SHP77 (cell line): ENCODE measurements at places on chromosomes 4 and X.

- DNase-seq, result no peak
These were observed 44.9 kb downstream of the CLNK start for GRCh38 chr4:10639664-10640063.

DNA sequence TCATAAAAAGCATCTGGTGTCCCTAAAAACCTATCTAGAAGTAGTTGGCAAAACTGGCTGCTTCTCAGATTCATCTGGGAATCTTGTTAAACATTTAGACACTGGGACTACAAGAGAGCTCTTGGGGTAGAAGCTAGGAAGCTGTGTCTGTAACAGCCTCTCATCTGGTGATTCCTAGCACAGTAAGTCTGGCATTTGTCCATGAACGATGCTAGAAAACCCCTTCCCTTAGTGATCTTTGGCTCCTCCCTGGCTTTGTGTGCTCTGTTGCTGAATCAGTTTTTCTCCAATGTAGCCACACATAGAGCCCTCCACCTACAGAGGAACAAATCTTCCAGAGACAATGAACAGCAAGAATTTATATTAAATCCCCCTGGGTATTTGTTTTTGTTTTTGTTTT, 951.7 kb upstream of the LCORL start:
- DNase-seq, result no peak

DNA sequence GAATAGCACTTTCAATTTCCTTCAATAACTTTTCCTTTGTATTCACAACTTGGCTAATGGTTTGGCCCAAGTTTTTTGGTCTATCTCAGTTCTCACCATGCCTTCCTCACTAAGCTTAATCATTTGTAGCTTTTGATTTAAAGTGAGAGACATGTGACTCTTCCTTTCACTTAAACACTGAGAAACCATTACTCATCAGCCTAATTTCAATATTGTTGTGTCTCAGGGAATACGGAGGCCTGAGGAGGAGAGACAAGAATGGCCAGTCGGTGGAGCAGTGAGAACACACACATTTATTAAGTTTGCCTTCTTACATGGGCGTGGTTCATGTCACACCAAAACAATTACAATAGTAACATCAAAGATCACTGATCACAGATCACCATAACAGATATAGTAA, 56.7 kb downstream of the TSPAN5 start:
- DNase-seq, result no peak

DNA sequence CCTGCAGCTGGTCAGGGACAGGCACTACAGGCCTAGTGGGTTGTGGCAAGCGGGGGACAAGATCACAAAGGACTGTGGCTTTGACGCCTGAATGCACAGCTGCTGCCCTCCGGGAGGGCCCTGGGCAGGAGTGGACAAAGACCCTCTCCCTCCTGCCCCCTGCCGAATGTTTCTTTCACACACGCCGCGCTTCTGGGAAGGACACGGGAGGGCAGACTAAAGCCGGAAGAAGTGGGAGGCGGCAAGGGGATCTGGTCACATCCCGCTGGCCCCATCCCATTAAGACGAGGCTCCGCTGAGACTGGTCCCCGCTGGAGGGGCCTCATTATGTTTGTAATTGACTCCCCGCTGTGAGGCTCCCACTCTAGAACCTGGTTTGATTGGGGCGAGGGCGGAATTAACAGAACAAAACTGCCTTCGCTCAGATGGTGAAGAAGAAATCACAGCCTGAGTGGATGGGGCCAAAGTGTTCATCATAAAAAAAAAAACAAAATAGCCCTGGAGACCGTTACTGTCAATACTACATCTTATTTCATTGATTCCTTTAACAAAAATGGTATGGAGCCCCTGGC, 37.8 kb upstream of the PSAPL1 start:
- DNase-seq, result no peak

DNA sequence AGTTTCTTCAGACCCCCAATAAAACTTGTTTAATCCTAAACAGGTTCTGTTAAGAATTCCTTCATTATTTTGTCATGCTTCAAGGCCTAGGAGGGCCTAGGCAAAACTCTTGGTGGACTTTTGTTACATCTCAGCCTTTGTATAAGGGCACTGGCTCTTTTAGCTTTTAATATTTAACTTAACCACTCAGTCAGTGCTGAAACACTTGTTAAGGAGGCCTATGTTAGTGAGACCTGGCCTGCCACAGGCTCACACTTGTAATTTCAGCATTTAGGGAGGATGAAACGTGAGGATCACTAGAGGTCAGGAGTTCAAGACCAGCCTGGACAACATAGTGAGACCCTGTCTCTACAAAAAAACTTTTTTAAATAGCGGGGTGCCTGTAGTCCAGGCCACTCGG, 32.7 kb upstream of the PGK1 start:
- no peak for DNase-seq

DNA sequence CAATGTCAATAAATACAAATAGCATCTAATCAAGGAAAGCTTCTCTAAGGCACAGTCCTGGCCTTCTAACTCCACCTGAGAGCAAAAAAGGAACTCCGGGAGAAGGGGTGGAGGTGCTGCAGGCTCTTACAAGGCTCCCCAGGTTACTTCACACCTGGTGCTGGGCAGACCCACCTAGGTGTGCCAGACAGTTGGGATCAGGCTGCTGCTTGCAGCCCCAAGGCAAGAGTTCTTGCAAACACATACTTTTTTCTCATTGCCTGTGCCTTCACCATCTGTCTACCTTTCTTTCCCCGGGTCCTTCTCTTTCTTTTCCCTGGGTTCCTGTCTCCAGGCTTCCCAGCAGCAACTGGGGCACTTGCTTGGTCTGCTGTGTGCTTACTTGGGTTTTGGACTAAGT, 81.4 kb upstream of the STIM2 start:
- DNase-seq, result no peak

DNA sequence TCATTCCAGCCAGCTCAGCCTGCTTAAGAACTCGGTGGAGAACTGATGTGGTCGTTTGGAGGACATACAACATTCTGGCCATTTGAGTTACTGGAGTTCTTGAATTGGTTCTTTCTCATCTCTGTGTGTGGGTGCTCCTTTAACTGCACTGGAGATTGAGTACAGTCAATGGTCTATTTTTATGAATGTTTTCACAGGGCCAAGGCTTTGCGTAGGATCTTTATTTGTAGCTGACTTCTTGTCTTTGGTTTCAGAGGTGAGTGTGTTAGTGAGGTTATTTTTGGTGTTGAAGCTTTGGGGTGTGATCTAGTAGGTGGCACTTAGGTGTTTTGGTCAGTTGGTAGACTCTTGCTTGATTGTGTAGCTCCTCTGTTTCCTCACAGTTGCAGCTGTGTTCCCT, 288.4 kb downstream of the LHFPL1 start:
- no peak for DNase-seq

GRCh38 chr4:11474146-11474545, 45.5 kb upstream of the HS3ST1 start:
- no peak for DNase-seq

GRCh38 chr4:31411565-31411964, 691.4 kb downstream of the PCDH7 start:
- no peak for DNase-seq

- no peak for DNase-seq
These were observed 24.5 kb downstream of the GIMD1 start for GRCh38 chr4:106343865-106344646.

DNA sequence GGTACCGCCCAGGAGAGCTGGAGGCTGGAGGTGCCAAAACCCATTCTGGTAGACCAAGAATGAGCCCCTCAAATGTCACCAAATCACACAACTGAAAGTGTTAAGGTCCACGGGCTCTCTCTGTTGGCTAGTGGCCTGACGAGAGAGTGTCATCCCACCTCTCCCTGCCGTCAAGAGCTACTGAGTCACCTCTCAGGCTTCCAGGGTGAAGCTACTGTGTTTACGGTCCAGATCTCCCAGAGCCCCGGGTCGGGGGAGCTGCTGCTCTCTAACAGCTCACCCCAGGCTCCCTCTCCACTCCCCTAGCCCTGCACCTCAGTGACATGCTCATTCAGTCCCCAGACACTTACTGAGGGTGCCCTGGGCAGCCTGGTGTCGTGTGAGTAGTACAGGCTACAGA, 59.2 kb downstream of the ADGRG2 start:
- no peak for DNase-seq

DNA sequence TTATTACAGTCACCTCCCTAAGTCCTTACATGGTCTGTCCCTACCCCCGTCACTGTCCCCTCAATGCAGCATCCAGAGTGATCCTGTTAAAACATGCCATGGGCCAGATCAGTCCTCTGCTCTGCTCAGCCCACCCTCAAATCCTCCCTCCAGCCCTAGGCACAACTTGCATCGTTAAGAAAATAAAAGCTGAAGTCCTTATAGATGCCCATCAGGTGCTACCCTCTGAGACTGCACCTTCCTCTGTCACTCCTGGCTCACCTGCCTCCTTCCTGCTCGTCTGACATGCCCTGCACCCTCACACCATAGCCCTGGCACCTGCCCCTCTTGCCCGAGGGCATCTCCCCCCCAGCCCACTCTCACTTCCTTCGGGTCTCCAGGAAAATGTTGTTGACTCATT, 4.1 kb downstream of the STK32B start:
- no peak for DNase-seq

DNA sequence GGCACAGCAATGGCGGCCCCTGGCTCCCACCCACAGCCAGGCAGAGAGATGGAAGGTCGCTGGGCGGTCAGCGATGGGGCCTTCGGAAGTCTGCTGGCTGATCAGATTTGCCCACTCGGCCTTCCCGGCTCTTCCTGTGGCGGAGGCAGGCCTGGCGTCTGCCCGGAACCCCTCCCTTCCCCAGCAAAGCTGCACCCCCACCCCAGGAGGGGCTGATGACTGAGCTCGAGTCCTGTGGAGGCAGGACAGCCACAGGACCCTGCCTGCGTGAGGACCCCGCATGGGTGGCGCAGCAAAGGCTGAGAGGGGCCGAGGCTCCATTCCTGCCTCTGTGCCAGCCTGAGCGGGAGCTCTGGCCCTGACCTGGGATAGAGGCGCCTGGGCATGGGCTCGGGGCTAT, 34.8 kb downstream of the TACC3 start:
- no peak for DNase-seq

- no peak for DNase-seq
These were observed 72.5 kb downstream of the PRPS1 start for GRCh38 chrX:107700790-107701189.

GRCh38 chr4:97498875-97499274, 644.4 kb downstream of the STPG2 start:
- DNase-seq, result no peak

DNA sequence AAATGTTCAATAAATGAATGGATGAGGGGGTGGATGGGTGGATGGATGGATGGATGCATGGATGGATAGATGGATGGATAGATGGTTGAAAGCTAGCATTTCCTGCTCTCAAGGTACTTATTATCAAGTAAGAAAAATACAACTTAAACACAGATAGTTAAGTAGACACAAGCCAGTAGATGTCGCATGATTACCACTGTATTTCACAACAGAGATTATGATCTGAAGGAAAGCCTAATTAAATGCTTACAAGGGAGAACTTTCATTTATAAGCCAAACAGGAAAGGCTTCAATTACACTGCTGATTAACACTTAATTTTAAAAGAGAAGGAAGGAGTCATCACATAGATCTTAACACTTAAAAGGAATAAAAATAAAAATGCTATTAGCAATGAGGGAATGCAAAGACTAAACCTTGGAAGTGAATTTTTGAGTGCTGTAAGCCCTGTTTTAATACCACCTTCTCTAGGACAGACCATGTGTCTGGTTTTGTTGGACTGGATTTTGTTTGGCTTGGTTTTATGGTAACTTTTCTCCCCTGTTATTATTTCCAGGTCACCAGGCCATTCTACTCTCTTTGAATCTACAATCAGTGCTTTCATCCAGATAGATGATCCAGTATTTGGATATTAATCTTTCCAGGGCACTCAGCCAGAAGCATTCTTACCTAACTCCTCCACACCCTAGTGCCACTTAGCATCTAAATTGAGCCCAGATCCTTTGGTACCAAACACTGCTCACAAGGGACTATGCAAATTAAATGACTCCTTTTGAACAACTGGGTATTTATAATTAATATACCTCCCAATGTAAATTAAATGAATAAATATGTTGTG, 75.5 kb upstream of the SLC39A8 start:
- no peak for DNase-seq

GRCh38 chr4:155444721-155445120, 68.0 kb upstream of the MAP9 start:
- no peak for DNase-seq

DNA sequence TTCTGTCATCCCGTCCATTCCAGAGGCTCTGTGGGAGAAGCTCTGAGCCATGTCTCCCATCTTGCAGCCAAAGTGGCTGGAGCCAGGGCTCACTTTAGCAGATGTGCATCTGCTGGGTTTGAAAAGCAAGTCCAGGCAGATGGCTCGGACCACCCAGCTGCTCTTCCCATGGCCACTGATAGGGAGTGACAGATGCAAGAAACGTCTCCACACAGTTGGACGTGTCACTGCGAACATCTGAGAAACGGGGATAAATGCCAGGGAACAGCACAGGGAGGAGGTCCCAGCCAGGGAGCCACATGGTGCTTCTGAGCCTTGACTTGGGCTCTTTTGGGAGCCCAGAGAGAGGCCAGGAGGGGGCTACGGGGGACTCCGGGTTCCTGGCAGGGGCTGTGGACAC, 242.3 kb downstream of the AFAP1 start:
- DNase-seq, result no peak

DNA sequence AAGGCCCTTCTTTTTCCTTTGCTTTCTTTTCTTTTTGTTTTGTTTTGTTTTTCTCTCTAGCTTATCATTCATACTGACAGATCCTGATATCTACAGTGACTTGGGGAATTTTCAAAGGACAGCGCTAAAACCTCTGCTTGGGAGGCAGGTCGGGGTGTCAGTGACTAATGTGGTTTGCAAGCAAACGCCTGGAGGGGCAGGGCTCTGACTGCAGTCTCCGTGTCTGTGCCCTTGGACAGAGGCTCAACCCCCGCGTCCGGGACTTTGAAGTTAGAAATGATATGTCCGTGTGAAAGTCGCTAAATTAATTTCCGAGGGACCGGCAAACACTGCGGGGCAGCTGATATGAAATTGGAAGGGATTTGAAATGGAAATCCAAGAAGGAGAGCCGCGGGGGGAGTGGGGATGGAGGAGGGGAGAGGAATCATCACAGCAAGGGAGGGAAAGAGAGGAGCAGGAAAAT, 312.4 kb downstream of the DHRSX start:
- DNase-seq, result no peak

DNA sequence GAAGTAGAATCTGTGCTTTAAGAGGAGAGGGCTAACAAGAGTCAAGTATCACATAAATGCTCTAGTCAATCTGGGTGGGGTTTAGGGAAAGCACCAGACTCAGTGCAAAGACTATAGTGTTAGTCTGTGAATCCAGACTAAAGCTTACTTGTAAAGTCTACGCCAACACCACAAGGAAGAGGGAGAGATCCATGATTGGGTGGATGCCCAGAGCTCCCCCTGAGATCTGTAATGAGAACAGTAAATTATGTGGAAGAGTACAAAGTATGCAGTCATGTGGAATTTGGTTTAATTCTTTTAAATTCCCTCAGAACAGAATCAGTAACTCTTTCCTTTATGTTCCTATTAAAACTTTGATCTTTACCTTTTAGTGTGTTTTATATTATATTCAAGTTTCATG, 354.7 kb upstream of the SPANXN4 start:
- no peak for DNase-seq

- DNase-seq, result no peak
These were observed 23.9 kb upstream of the CXCL13 start for GRCh38 chr4:77581724-77582123.
